ENCODE measurements at places on chromosomes 16 and 17.

GRCh38 chr16:86498155-86498670 is 12.1 kb upstream of the FOXF1 start:
- DNase-seq = no peak

DNA sequence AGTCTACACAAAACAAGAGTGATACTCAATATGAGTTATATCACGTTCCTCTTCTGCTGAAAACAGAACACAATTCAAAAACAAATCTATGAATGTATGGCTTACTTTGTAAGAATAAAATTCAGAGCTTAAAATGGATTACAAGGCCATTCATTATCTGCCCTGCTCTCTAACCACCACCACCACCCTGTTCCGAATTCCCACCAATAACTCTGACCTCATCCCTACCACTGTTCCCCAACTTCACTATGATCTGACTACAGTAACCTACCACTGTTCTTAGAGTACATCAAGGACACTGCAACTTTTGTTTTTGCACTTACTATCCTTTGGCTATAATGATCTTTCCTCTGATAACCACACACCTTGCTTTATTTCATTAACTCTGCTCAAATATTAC is 21.3 kb downstream of the FBXL20 start:
- no peak for DNase-seq

DNA sequence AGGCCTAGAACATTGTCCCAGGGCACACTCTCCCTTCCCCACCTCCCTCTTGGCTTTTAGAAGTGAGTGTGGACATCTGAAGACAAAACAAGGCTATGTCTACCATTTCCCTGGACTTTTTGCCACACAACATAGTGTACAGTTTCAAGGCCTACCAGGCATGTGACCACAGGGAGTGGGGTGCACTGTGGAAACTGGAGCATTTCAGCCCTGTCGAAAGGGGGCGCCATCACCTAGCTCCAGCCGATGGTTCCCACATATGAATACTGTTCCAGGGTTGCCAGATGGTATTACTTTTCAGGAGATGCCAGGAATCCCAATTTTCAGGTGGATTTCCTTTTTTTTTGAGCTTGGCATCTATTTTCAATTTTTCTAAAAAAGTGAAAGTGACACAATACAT is 140.7 kb downstream of the KATNIP start:
- DNase-seq = no peak

- DNase-seq = no peak
Observed at GRCh38 chr16:85571813-85572619, 41.1 kb upstream of the GSE1 start.

- DNase-seq = peak; percentile 31
Observed at GRCh38 chr17:29390851-29391631, 878 bp downstream of the TAOK1 start.

DNA sequence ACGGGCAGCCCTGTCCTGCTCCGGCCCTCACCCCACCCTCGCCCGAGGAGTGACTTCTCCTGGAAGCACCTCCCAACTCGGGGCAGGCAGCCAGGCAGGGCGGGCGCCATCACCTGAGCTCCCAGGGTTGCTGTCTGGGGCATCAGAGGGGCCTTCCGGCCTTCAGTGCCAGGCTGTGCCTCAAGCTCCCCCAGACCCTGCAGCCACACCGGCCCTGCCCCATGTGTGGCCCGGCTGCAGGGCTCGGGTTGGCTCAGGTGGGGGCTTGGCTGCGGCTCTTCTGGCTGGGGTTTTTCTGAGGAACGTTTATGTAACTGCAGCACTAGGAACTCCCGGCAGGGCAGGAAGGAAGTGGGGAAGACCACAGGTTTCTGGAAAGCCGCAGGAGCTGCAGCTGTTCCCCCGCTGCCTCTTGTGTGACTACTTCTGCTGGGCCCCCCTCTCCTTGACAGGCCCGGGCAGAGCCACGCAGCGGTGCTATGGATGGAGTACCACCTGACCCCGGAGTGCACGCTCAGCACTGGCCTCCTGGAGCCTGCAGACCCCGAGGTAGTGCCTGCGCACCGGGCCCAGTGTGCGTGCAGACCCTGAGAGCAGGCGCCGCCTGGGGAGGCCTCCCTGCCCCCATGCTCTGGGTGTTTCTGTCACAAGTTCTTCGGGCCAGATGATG is 45.6 kb downstream of the PRMT7 start:
- DNase-seq = no peak

DNA sequence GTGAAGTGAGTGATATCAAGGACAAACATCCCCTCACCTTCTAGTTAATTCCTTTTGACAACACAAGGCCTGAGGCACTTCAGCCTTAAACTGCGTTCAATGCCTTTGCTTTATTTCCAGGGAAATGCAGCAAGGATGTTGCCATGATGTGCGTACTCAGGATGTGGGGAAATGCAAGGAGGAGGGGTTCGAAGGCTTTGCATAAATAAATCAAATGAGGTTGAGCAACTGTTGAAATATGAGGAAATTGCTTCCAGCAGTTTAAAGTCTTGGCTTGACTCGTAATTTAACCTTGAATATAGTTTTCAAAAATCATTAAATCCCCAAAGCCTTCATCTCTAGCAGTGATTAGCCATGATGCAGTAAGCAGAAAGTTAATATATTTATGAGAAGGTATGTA is 81.8 kb upstream of the CCL2 start:
- no peak for DNase-seq

DNA sequence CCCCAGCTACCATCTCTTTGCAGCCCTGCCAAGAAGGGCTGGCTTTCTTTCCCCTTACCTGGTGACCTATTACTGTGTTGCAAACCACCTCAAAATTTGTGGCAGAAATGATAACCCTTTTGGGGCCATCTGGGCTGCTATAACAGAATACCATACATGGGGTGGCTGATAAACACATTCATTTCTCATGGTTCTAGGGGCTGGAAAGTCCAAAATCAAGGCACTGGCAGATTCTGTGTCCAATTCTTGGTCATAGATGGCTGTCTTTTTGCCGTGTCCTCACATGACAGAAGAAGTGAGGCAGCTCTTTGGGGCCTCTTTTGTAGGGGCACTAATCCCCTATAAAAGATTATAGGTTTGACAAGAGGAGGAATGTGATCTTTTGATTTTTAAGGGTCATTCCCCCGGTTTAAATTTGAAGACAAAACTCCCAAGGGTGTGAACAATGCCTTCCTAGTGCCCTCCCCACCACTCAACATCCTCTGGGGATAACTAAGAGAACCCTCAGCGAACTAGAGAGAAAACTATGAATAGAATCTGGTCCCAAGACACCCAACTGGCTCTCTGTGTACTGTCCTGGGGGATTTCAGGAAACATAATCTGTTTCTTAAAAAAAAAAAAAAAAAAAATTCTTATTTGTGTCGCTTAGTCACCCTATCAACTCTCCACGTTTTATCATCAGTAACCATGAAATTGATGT is 1.7 kb upstream of the METTL22 start:
- no peak for DNase-seq

DNA sequence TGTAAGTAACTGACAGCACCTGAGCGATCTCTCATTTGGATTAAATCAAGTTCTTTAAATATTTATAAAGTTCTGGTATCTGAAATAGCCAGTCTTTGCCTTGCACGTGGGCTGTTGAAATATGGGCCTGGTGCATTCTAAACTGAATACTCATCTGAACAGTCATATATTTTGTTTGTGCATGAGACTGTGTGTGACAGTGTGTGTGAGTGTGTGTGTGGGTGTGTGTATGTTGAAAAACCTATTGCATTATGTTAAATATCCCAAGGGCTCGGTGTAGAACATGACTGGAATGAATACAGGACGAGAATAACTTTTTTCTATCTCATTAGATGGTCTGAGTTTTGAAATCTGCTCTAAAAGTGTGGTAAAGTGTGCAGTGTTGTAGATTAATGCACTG is 82.4 kb upstream of the TOX3 start:
- DNase-seq = no peak

DNA sequence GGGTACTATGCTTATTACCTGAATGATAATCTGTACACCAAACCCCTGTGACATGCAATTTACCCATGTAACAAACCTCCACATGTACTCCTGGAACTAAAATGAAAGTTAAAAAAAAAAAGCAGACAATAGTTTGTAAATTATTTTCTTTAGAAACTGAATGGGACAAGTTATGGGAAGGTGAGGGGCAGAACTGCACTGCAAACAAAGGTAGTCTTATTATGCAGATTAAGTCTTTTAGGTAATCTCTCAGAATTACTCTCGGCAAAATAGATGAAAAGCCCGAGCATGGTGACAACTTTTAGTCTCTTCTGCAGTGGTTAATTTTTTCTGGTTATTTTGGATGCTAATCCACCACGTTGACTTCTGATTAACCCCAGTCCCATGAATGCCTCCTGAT is 25.5 kb downstream of the LDAF1 start:
- DNase-seq = no peak

GRCh38 chr17:36923814-36924221 is 13.5 kb upstream of the LHX1 start:
- DNase-seq = no peak

DNA sequence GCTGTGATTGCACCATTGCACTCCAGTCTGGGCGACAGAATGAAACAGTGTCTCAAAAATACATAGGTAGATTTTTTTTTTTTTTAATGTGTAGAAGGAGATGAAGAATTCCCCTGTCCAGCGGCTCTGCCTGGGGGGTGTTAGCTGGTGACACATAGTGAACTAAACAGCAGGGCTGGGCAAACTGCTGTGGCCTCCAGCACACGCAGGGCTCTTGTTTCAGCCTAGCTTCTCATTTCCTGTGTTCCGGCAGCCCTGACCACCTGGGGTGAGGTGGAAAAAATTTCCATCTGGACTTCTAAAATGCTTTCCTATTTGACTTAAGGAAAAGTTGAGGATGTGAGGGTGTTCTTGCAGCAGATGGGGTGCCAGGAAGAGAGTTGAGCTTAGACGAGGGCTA is 33.3 kb upstream of the RGS9 start:
- no peak for DNase-seq

- no peak for DNase-seq
Observed at GRCh38 chr17:77329741-77330531, 189.2 kb downstream of the SEC14L1 start.

- no peak for DNase-seq
Observed at GRCh38 chr17:78272181-78272913, 40.9 kb downstream of the TMEM235 start.

DNA sequence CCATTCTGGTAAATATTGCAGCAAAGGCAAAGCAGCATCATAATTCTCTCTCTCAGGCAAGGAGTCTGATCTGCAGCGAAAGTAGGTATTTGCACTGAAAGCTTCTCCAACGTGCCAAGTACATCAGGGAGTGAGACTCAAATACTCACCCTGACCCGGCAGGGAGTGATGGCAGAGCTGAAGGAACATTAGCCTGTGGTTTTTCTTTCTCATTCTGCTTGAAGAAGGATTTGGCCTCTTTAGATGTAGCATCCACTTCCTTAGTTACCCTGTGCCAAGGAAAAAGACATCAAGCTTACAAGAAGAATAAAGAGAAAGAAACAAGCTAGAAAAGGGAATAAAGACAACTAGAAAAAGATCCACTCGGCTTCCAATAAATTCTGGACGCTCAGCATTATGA is 38.4 kb downstream of the CFDP1 start:
- no peak for DNase-seq

- DNase-seq = no peak
Observed at GRCh38 chr16:74249254-74249653, 47.4 kb upstream of the PSMD7 start.
